ENCODE measurements at places on chromosomes 11 and 22.

DNA sequence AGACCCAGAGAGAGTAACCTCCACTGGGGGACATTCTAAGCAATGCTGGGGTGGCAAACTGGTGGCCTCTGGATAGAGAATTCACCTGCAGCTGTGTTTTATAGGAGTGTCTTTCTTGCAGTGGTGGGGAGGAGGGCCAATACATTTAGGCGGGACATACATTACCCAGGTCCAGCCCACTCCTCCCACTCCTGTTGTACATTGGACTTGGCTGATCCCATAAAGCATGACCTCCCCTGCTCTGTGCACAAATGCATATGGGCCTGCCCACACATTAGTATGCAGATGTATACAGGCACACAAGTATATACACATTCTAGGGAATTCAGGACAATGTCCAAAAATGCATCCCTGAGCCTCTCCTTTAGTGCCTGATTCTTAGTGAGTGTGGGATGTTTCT, 99.1 kb downstream of the RRAS2 start:
- DNase-seq, result no peak

DNA sequence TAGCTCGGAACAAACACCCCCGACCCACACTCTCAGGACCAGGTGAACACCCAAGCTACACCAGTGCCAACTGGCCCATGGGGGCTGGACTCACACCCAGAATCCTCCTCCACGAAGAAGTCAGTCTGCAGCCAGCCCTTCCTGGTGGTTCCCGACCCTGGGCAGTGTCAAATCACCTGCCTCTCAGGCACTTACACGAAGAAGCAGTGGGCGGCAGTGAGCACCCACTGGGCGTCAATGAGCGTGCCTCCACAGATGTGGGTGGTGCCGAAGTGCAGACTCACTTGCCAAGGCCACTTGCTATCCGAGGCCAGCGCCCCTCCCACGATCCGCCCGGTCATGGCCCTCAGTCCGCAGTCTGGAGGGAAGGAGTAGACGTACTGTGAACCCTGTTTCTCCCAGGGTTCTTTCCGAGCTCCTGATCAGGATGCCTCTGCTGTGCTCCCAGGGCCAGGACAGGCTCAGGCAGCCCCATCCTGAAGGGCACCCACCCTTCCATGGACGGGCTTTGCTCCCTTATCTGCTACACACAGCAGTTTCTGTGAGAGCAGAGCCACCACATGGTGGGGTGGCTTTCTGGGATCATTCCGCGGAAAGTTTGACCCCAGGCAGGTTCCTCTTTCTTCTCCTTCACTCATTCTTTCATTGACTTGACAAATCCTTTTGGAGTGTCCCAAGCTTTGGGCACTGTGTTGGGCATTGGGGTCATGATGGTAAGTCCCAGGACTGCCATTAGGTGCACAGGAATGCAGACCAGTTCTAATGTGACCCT, 19.4 kb downstream of the TMPRSS13 start:
- DNase-seq, result no peak

DNA sequence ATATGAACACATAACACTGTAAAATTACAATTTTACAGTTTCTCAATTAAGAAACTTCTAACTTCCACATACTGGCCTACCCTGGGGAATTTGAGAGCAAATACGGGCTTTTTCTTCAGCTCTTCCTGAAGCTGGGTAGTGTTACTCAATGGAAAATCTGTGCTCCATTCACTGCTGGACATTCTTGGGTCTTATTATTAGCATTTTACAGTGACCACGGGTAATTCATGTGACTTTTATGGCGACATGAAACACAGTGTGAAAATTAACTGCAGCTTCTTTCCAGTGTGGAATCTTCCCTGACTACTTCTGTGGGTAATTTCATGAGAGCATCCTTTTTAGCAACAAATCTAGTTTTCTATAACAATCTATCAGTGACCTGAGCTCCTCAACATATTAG, 423.7 kb upstream of the ANO5 start:
- no peak for DNase-seq

DNA sequence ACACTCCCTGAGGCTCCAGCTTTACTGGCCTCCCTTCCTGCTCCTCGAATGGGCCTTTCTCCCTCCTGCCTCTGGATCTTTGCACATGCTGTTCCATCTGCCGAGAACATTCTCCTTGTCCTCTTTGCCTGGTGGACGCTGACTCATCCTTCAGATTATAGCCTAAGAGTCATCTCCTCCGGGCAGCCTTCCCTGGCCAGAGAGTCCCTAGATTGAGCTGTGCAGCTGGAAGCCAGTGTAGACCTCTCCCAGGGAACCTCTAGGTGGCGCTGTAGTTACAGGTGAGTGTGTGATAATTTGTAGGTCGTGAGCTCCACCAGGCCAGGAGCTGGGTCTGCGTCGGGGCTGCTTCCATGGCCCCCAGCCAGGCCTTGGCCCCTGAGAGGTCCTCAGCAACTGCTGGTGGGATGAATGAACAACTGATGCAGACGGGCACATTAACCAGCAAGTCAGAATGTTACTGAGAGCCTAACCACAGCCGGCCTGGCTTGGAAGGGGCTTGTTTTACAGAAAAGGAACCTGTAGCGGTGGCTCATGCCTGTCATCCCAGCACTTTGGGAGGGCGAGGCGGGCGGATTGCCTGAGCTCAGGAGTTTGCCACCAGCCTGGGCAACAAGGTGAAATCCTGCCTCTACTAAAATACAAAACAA, 8.7 kb downstream of the PNPLA5 start:
- DNase-seq, result peak; percentile 85

DNA sequence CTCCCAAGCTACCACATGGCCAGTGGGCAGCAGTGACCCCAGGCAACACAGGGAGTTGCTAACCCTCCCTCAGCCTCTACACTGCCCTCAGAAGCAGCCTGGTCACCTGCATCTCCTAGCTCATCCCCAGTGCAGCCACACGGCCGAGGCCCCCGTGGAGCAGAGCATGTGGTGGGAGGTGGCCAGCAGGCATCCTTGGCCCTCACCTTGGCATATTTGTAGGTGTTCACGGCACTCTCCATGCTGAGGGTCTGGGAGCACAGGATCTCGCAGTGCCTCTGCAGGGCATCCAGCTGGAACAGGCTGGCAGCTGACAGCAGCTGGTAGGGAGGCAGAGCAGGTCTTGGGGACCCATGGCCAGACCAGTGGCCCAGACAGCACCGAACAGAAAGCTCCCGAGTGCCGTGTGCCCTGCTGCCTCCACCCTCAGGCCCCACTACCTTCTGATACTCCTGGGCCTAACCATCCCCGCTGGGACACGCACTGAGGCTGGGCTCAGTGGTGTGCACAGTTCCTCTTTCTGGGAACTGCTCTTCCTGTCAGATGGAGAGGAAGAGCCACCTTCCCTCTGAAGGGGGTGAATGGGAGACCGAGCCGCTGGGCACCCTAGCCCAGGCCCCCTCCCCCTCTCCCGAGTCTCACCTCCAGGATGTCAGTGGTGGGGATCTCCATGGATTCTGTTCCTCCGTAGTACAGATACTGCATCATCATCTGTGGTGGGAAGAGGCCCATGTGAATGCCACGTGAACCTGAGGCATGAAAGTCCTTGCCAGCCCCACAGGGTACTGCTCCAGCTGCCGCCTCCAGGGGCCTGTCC, 48.8 kb downstream of the NAT10 start:
- no peak for DNase-seq

GRCh38 chr11:22677153-22677903, 10.9 kb downstream of the GAS2 start:
- no peak for DNase-seq

DNA sequence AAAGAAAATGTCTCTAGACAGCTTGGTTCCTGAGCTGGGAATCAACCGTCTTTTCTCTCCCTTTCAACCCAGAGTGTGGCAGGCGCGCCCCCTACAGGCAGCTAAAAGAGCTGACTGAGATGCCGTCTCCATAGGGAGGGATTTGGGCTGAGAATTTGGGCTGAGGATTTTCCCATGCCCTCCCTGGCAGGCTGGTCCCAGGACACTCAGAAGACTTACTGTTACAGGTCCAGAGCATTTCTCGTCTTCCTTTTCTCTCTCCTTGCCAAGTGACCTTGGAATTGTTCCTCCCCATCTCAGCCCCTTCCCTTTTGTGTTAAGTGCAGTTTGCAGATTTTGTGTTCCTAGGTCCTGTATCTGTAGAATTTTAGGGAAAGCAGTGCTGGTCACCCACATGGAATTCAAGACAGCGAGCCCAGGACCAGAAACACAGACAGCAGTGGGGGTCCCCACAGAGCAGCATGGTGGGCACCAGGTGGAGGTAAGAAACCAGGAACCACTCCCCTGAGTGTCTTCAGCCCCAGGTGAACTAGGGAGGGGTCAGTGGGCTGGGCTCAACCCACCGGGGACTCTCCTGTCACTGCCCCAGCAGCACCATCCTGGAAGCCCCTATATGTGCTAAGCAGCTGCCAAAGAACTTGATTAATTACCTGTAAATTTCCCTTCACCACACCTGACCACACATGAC, 9.9 kb upstream of the IGLL5 start:
- peak; percentile 68 for DNase-seq

DNA sequence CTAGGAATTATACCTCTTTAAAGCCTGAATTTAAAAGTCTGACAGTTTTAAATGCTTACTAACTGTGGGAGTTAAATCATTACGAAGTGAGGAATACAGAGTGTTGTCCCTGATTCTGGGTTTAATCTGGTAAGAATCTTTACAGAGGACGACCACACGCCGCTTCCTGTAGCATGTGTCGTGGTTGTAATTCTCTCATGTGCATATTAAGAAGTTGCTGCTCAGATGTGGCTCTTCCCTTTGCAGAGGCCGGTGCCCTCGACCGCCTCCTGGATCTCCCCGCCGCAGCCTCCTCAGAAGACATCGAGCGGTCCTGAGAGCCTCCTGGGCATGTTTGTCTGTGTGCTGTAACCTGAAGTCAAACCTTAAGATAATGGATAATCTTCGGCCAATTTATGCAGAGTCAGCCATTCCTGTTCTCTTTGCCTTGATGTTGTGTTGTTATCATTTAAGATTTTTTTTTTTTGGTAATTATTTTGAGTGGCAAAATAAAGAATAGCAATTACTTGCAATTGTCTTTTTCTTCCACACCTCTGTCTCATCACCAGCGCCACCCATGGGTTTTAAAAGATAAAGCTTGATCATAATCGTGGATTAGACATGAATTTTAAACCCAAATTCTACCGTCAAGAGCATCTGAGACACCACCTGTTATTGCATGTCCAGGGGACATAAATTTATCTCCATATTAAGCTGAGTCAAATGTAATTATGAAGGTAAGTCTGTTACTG, 6.5 kb downstream of the GAL start:
- DNase-seq, result no peak

DNA sequence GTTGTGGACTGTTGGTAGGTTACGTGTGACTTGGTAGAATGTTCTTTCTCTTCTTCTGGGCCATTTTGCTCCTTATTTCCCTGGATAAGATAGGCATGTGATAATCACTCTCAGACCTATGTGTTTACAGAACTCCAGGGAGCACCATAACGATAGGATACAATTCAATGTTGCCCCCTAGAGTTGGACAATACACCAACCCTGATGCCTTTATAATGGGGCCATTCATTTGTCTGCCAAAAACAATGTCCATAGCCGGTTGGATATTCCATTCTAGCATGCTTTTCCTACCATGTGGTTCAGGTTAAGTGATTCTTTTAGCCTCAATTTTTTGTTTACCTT, 60.5 kb downstream of the APIP start:
- DNase-seq, result no peak

GRCh38 chr11:86938203-86938899, 16.8 kb downstream of the FZD4 start:
- DNase-seq, result no peak

- no peak for DNase-seq
Observed at GRCh38 chr22:19615001-19615461, 90.8 kb upstream of the CLDN5 start.

DNA sequence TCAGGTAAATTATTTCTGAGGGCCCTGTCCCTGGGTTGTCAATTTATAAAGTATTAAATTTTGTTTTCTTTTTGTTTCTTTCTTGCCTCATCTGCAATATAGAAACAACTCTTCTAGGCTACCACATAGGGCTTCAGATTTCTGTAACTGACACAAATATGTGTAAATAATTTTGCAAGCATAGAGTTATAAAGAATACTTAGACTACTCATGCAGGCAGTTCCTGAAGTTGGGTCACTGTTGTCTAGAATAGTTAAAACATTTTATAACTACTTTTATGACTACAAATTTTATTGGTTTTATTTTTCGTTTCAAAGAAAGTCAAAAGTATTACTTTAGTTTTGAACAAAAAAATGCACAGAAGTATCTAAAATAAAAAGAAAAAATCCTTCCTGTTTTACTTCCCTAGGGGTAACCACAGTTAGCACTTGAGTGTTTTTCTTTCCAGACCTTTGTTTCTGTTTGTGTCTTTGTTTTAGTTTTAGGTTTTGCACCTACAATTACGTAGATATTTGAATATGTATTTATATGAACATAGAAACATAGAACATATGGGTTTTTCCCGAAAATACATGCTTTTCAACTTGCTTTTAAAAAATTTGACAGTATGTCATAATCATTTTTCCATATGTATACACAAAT, 12.4 kb upstream of the TMEM123 start:
- DNase-seq, result no peak

- no peak for DNase-seq
Observed at GRCh38 chr11:36121054-36121453, 168.2 kb downstream of the COMMD9 start.

- no peak for DNase-seq
Observed at GRCh38 chr11:67576735-67577475, 6.7 kb upstream of the GSTP1 start.

GRCh38 chr11:35850191-35850590, 93.7 kb upstream of the LDLRAD3 start:
- DNase-seq, result no peak

DNA sequence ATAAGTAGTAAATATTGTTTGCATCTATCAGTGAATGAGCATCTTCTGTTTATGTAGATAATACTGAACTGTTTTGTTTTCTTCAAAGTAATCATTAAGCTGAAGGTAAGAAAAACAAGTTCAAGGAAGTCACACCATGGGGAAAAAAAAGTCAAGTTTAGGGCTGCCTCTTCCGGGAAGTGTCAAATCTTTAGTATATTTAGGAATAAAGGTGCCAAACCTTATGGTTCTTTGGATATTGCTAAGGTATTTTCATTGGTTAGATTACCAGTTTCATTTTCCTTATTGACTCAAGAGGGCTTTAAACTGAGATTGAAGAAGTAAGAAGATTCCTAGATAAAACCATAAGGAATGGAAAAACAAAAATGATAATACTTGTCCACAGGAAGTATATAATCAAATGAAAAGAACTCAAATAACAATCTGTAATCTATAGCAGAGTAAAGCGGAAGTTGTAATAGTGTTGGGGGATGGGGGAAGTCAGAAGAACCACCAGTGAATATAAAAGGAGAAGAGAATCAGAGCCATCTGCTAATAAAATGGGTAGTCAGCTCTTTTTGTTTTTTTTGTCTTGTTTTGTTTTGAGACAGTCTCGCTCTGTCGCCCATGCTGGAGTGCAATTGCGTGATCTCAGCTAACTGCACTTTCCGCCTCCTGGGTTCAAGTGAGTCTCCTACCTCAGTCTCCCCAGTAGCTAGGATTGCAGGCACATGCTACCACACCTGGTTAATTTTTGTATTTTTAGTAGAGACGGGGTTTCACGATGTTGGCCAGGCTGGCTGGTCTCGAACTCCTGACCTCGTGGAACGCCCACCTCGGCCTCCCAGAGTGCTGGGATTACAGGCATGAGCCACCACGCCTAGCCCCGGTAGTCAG, 2.3 kb downstream of the ATM start:
- DNase-seq, result no peak
